ENCODE measurements at places on chromosomes 16 and 17.

DNA sequence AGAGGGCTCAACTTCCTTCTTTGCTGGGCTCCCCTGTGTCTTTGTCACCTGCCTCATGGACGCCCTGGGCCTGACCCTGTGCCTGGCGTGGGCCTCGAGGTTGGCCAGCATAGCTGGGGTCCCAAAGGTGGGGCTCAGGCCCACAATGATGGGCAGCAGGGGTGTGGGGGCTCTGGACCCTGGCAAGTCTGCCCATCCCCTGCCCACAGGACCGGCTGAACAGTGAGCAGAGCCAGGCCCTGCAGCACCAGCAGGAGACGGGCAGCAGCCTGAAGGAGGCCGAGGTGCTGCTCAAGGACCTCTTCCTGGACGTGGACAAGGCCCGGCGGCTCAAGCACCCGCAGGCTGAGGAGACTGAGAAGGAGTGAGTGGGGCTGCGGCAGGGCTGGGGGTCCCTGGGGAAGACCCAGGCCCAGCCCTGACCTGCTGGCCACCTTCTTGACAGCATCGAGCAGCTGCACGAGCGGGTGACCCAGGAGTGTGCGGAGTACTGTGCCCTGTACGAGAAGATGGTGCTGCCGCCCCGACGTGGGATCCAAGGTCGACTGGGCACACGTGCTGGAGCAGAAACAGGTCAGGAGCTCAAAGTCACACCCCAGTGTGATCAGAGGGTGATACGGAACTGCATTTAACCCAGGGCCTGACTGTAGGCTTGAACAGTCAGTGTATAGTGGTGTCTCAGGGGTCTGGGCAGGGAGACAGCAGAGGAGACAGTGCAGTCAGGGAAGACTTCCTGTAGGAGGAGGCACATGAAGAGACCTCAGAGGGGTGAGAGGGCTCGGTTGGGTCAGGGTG lies 3.8 kb downstream of the EVPLL start:
- DNase-seq = no peak

- DNase-seq = no peak
Measured at GRCh38 chr17:34974179-34974578, 6.1 kb upstream of the LIG3 start.

- no peak for DNase-seq
Measured at GRCh38 chr17:21172846-21173245, 41.1 kb downstream of the TMEM11 start.

- no peak for DNase-seq
Measured at GRCh38 chr17:39045948-39046679, 78.9 kb upstream of the FBXO47 start.

DNA sequence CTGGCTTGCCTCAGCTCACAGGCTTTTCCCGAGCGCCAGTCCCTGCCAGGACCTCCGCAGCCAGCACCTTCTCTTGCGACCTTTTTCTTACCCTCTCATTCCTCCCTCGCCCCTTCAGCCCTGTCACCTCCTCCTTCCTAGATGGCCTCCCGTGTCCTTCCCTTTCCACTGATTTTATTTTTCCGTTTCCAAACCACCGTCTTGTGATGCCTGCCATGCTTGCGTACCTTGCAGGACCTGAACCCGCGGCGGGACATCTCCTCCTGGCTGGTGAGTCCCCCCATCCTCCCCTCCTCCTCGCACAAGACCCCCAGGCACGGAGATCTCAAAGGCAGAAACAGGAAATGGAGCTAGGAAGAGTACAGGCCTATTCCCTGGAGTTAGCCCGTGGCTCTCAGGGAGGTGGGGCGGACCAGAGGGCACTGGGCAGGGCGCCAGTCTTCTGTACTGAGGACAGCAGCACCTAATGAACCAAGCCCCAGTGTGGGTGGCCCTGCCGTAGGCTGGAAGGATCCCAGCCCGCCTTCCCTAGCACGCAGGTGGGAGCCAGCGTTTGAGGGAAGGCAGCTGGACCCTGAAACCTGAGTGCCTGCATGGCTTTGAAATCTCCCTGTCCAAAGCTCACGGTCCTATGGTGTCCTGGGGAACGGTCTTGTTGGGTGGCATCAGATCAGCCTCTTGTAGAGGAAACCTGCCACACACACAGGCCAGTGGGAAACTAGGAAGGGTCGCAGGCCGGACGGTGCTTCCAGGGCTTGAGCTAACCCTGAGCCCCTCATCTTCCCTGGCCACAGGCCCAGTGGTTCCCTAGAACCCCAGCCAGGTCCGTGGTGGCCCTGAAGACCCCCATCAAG lies 612 bp downstream of the CISD3 start:
- DNase-seq = peak; percentile 61

DNA sequence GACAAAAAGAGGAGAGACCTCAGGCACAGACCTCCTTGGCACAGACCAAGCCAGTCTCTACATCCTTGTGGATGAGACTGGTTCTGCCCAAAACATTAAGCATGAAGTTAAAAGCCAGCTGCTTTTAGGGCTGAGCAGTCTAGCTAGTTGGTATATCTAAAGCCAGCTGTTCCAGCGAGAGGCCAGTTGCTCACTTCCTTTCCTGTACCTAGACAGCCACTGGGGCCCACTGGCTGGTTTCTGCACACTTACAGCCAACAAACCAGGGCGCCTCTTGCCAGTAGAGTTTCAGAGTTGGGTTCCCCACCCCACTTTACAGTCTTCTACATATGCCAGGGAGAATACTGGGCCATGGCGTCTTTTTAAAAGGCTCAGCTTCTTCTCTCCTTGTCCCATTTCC lies 242.4 kb downstream of the ZFHX3 start:
- no peak for DNase-seq

GRCh38 chr17:62307196-62307595 lies 73.2 kb upstream of the EFCAB3 start:
- DNase-seq = no peak

DNA sequence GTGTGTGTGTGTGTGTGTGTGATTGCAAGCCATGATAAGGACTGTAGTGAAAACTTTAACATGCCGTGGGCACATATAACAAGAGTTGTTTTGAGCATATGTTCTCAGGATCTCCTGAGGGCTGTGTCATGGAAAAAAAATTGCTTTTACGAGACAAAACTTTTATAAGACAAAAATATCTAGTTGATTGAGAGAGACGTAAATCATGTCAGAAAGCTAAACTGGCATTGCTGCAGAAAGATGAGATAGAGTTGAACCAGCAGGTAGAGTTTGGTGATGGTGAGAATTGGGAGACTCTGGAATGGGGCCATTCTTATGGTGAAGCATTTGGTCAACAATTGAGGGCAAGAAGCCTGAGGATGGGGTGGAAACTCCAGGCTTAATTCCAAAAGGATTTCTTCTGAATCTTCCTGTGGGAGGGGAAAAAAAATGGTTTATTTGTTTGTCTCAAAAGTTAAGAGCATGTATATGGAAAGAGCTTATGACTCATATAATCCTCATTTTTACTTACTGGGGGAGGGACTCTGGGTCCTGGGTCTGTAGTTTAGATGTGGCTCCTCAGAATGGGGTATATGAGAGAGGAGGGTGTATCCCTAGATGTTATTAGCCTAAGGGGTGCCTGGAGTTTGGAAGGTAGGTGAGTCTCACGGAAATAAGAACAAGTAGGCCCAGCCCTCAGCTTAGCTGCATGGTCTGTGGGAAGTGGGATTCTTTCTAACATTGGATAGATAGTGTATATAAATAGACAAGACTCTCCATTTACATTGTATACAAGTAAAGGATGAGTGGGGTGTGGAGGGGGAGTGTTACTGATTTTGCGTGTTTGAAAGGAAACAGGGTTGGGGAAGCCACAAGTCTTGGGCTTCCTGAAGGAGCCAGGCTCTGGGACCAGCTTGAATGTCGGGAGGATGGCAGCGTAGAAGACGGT lies 7.1 kb downstream of the MINK1 start:
- DNase-seq = no peak

- DNase-seq = no peak
Measured at GRCh38 chr17:64067657-64068056, 47.2 kb upstream of the ICAM2 start.

GRCh38 chr17:81448950-81449349 lies 53.7 kb downstream of the BAHCC1 start:
- no peak for DNase-seq

DNA sequence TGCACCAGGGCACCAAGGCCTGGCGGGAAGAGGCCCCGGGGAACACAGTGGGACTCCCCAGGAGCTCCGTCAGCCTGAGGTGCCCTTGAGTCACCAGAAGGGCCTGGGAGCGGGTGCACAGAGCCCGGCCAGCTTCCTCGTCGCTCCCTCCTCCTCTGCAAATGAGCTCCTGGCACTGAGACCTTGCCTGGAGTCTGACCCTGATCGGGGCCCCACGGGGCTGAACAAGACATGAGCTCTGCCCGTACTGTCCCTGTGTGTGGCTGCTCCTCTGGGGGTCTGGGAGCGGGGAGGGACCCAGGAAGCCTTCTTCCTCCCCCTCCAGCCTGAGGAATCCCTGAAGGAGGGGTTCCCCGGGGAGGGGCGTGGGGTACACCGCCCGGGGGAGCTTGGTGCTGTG lies 36.4 kb upstream of the SSTR5 start:
- no peak for DNase-seq
